Nephron progenitor cell (in vitro differentiated cells): ENCODE measurements at places on chromosomes 7 and 10.

GRCh38 chr10:52213321-52213752 is 100.7 kb upstream of the DKK1 start:
- DNase-seq: no peak

DNA sequence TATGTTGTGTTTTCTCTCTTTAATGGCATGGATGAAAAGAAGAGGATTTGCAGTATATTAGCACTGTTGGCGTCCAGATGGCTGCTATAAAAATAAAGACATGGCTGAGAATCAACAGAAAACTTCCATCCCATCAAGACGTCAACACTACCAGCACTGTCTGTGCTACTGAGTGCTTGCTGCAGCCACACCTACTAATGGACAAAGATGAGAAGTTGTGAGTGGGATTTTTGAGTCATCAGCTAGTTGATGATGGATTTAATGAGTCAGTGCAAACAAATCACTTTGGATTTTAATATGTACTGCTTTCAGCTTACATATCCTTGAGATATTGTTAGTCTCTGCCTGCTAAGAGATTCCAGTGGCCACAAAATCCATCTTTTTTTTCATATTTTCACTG is 631.0 kb upstream of the ANKRD30A start:
- no peak for DNase-seq

GRCh38 chr7:133358708-133359107 is 105.8 kb downstream of the EXOC4 start:
- DNase-seq: no peak

- DNase-seq: no peak
These were observed 400.0 kb upstream of the RNF32 start for GRCh38 chr7:156240532-156240931.

GRCh38 chr10:72765051-72765745 is 73.3 kb downstream of the MCU start:
- no peak for DNase-seq

DNA sequence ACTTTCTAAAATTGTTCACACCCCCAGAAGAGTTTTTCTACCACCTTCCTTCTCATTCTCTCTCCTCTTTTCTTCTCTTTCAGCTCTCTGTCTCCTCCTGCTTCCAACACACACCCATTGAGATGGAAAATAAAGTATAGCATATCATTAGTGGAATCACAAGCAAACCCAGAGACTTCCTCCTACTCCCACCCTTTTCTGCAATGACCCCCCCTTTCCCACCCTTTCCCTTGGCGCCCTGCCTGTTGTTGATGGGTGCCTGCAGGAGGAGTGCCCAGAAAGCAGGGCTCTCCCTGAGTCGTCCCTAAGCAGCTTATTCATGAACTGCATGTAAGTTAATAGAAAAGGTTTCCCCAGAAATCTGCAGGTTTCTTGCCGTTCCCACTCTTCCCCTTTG is 300.0 kb downstream of the PLXNA4 start:
- DNase-seq: no peak

- DNase-seq: no peak
These were observed 80.9 kb upstream of the VWC2 start for GRCh38 chr7:49692516-49692915.

- DNase-seq: no peak
These were observed 85.9 kb upstream of the GRB10 start for GRCh38 chr7:50868426-50869100.

- no peak for DNase-seq
These were observed 117.6 kb upstream of the FERD3L start for GRCh38 chr7:19262826-19263225.

DNA sequence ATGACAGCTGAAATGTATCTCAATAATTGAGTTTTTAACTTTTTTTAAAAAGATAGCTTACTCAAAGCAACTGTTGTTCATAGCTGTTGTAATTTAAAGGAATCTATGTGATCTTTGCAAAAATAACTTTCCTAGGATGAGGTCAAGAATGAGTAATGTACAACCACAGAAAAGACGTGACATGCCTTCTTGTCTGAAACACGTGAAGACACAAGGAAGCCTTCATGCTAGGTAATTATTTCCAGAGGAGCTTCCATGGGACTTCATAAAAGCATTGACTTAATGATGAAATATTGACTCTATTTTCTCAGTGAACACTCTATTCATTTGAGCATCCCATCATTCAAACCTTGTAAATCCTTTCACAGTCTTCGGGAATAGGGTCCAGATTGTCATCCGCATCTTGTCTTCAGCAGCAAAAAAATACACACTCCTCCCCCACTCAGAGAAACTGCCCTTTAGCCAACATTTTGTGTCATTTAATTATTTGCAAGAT is 528.0 kb downstream of the NRG3 start:
- no peak for DNase-seq

DNA sequence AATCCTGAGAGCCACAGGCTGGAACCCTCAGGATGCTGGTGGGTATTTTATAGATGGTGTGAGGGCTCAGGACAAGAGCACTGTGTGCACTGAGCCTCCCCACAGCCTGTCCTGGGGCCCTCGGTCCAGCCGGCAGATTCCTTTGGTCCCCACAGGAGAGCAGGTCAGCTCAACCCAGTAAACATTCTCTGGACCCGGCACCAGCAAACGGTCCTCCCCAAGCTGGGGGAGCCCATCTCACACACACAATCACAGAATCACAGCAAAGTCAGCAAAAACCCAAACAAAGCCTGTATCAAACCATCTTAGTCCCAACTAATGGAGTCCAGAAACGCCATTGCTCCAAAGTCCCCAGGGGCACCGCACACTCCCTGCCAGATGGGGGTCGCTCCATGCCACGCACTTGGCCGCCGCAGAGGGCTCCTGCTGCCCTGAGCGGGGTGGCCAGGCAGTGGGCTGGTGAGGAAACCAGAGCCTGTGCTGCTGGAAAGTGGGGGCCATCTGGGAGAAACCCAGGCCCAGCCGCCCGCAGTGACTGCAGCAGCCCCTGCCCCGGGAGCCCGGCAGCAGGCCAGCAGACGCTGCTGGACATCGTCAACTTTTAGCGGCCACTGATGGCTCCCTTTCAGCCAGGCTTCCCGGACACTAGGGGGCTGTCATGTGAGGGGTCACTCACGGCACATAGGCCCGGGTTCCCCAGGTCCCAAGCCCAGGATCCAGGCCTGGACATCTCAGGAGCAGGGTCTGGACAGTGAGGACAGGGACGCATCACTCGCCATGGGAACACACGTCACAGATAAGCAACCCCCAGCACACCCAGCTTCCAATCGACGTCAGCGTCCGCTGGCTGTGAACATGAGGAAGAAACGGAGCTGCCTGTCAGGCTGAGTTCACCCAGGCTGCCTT is 52.6 kb downstream of the DPYSL4 start:
- DNase-seq: no peak

DNA sequence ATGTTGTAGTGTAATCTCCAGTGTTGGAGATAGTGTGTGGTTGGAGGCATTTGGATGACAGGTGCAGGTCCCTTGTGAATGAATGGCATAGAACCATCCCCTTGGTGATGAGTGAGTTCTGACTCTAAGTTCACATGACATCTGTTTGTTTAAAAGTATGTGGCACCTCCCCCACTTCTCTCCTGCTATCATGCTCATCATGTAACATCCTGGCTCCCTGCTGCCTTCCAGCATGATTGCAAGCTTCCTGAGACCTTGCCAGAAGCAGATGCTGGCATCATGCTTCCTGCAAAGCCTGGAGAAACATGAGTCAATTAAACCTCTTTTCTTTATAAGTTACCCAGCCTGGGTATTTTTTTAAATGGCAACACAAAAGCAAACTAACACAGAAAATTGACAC is 499.0 kb upstream of the SEMA3D start:
- no peak for DNase-seq

GRCh38 chr7:32879460-32879859 is 12.1 kb downstream of the KBTBD2 start:
- no peak for DNase-seq

- DNase-seq: no peak
These were observed 34.5 kb upstream of the GSAP start for GRCh38 chr7:77450613-77451012.

DNA sequence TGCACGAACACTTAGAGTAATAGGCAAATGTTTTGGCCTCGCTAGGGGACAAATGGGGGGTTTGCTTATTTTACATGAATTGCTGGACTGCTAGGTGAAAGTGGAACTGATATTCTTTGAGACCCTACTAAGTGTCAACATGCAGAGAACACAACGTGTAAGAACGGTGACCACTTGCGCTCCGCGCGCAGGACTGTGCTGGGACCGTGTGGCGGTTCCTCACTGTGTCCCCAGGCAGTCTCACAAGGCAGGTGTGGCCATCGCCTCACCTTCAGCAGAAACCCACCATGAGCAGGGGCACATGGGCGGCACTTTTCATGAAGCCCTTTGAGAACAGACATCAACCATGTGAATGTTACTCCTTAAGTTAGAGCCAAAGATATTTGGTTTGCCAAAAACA is 27.2 kb downstream of the PTPRN2 start:
- DNase-seq: no peak

DNA sequence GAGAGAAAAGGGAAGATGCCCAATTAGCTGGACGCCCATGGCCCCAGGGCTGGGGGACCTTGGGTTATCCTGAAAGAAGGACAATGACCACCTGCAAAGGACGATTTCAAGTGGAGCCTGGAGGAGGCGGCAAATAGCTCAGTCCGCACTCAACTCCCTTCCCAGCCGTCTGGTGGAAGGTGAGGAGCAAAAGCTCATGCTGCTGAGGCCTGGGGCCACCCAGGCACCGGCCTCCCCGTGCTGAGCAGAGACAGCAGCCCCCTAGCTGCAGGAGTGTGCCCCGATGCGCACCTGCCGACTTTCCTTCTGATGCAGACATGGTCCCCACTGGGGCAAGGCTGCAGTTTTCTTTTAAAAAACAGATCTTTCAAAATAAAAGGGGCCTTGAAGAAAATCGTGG is 7.9 kb downstream of the FAM20C start:
- DNase-seq: no peak

GRCh38 chr7:27922907-27923641 is 183.1 kb downstream of the TAX1BP1 start:
- no peak for DNase-seq

DNA sequence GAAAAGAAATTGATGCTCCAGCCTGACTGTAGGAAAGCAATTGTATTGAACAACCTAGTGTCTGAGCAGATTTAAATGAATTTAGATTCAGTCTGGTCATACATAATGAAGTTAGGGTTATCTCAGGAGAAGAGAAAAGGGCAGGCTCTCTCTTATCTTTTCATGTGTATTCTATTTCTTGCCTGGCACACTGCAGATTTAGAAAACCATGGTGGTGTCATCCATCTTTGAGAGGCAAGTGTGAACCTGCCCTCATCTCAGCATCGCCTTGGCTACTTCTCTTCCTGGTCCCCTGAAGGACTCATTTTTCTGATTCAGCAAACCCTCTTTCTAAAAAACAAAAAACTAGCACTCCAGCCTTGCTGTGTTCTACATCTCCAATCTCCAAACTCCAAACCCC is 137.7 kb downstream of the LRRC4 start:
- no peak for DNase-seq

- no peak for DNase-seq
These were observed 83.7 kb downstream of the USP6NL start for GRCh38 chr10:11527691-11528255.

- no peak for DNase-seq
These were observed 21.4 kb downstream of the STEAP1 start for GRCh38 chr7:90175667-90176066.
